Thymus (tissue), 14 donors: ENCODE measurements at places on chromosomes 11 and 22. TPM values are rescaled to one million over a fixed set of nuclear protein-coding genes. Genes with fewer than 3 reads are reported as not detected.

Gene OR10G7
- not detected for polyA plus RNA-seq

Gene DCHS1
- 6.5 TPM for polyA plus RNA-seq

Gene ZNF280A
- 0.02 TPM for polyA plus RNA-seq

Gene ARHGEF17
- 8.9 TPM for polyA plus RNA-seq

Gene JAML
- 39.7 TPM for polyA plus RNA-seq
